ENCODE measurements at places on chromosomes 16 and 17. TPM values are rescaled to one million over a fixed set of nuclear protein-coding genes. Genes with fewer than 3 reads are reported as not detected.
A peak's percentile ranks its signal among the peaks of the same experiment; 100 is the strongest.

DNA sequence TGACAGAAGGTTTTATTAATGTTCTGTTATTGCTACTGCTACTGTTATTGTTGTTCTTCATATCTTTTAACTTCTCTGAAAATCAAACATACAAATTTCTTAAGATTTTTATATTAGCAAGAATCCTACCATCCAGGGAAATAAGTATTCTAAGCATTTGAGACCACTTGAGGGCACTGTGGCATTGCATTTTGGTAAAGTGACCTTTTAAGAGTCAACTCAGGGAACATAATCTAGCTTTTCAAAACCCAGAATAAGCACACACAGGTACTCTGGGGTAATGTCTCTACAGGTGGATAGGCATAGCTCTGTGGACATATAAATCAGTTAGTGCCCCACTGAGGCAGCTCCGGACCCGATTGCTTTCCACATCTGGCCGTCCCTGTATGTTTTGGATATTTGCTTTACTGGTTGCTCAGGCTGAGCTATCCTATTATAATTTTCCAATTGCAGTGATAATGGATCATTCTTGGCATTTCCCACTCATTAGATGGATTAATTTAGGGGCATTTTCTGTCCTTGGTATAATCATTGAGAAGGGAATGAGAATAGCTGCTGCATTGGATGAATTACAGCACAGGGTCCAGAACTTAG is 1425.1 kb upstream of the CDH8 start:
- no peak for DNase-seq

DNA sequence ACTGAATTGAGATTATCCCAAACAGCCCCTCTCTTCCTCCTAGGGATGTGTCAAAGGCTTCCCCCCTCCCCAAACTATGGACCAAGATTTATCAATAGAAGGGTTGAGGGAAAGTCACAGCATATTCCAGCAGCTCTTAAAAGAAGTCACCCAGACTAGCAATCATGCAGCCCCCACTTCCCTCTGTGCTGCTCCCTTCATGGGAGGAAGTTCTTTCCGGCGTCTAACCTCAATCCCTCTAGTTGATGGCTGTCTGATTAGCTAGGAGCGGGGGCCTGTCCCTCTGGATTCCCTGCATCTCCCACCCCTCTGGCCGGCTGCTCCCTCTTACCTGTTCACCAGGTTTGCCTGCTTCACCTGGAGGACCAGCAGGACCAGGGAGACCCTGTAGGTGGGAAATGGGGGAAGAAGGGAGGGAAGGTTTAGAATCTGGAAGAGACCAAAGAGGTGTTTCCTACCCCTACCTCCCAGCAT is 9.2 kb downstream of the COL1A1 start:
- no peak for DNase-seq

DNA sequence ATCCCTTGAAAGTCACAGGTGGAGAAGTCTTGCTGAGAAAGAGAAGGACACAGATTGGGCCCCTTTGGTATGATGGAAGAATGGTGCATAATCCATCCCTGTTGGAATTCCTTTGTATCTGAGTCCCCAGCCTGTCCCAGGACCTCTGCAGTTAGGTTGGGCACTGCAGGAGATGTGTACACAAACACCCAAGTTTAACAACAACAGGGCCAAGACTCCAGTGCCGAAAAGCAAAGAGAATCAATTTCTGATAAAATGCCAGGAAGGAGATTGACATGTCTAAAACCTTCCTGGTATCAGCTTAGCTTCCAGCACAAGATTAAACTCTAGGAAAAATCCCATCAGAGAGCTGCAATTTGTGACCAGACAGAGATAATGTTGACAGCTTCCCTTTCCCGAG is 32.9 kb downstream of the KATNIP start:
- DNase-seq, result no peak

GRCh38 chr16:75486014-75486675 is 9.1 kb downstream of the CHST6 start:
- DNase-seq, result no peak

GRCh38 chr17:64787255-64787920 is 125.3 kb upstream of the SMURF2 start:
- no peak for DNase-seq

GRCh38 chr17:40097931-40098845 is 2.2 kb downstream of the NR1D1 start:
- DNase-seq, result peak; percentile 61

Gene TNFRSF13B
- total RNA-seq, result not detected

DNA sequence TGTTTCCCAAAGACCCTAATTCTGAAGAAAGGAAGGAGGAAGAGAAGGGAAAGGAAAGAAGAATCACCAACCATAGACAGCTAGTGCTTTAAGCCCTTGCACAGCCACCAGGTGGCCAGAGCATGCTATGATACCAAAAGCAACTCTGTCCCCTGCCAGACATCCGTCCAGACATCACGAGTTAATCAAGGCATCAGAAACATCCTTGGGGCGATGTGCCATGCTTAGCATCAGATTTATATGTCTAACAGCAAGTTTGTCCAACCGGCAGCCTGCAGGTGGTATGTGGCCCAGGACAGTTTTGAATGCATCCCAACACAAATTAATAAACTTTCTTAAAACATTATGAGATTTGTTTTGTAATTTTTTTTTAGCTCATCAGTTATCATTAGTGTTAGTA is 2.9 kb upstream of the CRYBA1 start:
- DNase-seq, result no peak

DNA sequence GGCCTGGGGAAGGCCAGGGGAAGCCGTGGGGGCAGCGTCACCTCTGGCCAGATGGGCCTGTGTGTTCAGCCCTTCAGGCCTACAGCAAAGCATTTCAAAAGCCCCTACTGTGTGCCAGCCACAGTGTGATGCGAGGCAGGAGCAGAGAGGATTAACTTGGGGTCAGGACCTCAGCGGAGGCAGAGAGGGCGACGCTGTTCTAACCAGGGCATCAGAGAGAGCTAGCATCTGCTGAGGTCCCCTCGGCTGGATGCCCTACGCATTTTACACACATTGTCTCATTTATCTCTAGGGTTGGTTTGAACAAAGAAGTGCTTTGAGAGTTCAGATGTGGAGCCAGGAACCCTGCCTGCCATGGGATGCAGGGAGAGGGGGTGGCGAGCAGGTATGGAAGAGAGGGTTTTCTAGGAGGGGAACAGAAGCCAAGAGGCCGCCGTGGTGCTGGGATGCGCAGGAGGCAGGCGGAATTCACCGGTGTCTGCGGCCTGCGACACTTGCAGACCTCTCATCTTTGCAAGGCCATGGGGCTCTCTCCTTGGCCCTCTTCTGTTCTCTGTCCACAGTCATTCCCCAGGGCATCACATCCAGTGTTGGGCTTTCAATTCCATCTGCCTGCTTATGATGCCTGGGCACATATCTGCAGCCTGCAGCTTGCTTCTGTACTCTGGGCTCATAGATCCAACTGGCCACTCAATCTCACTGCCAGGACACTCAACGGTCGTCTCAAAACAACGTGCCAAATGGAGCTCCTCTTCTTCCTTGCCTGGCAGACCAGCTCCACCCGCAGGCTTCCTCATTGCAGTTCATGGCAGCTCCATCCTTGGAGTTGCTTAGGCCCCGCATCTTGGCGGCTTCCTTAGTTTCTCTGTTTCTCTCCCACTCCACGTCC is 8.1 kb upstream of the NKD1 start:
- no peak for DNase-seq

Gene HSD17B2
- not detected for total RNA-seq

GRCh38 chr16:49700251-49701064 is 155.5 kb downstream of the ZNF423 start:
- peak; percentile 45 for DNase-seq

- DNase-seq, result no peak
These were observed 79.8 kb downstream of the ZNF778 start for GRCh38 chr16:89297156-89297874.

DNA sequence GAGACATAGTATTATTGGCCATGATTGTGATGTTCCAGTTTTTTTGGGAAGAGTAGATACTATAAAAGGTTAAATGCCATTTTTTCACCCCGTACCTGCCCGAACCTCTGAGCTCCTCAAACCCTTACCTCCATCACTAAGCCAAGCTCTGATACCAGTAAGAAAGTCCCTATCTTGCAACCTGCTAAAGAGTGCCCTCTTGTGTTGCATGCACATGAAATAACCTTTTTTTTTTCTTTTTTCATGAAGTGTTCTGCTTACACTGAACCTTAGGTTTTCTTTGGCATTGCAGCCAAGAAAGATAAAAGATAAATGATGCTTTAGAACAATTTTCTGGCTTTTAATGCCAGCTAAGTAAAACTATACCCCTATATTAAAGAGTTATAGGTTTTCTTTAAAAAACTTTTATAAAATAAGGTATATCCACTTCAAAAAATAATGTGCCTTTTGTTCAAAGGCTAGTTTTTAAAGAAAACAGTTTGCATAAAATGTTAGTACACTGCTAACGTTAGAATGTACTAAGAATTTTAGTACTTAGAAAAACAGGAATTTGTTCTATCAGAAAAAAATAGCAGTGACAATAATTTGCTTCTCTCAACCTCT is 295.3 kb upstream of the PMFBP1 start:
- DNase-seq, result no peak

DNA sequence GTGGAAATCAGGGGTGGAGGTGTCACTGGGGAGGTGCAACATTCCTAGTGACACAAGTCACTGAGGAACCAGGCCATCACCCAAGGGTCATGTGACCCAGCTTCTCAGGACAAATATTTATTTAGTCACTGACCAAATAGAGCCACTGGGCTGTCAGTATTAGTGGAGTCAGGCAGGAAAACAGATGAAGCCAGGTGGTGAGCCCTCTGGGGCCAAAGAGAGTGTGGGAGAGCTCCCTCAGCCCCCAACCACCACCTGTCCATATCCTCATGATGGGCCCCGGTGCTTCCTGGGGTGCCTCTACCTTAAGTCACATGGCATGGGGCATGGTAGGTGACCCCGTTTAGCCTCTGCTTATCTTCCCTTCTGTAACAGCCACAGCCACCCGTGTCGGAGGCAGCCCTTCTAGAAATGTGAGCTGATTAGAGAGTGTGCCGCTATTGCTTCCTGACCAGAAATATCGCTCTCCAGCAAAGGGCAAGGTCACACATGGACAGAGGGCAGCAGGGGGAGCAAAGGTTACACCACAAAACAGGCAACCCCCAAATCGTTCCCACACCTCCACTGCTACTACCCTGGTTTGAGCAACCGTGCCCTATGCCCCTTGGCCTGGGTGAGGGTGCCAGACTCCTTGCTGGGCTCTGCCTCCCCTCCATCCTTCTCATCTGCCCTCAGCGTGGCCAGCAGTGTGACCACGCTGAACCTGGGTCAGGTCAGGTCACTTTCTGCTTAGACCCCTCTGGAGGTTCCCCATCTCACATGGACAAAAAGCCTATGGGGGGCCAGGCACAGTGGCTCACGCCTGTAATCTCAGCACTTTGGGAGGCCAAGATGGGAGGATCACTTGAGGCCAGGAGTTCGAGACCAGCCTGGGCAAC is 8.6 kb upstream of the AKTIP start:
- no peak for DNase-seq

DNA sequence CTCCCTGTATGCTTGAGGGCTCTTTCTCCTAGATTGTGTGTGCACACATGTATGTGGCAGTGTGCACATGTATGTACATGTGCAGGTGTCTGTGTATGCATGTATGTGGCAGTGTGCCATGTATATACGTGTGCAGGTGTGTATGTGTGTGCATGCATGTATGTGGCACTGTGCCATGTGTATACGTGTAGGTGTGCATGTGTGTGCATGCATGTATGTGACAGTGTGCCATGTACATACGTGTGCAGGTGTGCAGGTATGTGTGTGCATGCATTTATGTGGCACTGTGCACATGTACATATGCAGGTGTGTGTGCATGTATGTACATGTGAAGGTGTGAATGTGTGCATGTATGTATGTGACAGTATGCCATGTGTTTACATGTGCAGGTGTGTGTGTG is 43.9 kb upstream of the BHLHA9 start:
- no peak for DNase-seq

Gene MRPL28
- 76.7 TPM for total RNA-seq

GRCh38 chr16:28923231-28923587 is 1.8 kb downstream of the RABEP2 start:
- DNase-seq, result no peak

DNA sequence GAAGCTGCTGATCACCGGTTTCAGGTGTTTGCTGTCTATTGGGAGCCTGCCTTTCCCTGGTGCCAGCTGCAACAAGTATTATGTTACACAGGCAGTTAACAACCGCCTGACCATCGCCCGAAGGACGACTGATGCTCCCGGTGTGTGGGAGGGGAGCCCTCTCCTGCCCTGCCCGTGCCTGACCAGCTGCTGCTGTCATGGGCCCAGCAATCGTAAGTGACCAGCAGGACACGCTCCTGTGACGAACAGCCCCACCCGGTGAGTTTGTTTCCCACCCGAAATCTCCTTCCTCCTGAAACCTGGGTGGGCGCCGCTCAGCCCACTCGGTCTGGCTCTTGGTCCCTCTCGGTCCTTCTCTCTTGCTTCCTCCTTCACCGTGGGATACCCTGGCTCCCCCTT is 17.9 kb upstream of the UBE2I start:
- no peak for DNase-seq

Gene CDRT15L2
- total RNA-seq, result not detected

- DNase-seq, result no peak
These were observed 5.9 kb upstream of the MSLN start for GRCh38 chr16:754656-755055.

GRCh38 chr17:40329839-40330794 is 21.1 kb downstream of the RARA start:
- peak; percentile 80 for DNase-seq

DNA sequence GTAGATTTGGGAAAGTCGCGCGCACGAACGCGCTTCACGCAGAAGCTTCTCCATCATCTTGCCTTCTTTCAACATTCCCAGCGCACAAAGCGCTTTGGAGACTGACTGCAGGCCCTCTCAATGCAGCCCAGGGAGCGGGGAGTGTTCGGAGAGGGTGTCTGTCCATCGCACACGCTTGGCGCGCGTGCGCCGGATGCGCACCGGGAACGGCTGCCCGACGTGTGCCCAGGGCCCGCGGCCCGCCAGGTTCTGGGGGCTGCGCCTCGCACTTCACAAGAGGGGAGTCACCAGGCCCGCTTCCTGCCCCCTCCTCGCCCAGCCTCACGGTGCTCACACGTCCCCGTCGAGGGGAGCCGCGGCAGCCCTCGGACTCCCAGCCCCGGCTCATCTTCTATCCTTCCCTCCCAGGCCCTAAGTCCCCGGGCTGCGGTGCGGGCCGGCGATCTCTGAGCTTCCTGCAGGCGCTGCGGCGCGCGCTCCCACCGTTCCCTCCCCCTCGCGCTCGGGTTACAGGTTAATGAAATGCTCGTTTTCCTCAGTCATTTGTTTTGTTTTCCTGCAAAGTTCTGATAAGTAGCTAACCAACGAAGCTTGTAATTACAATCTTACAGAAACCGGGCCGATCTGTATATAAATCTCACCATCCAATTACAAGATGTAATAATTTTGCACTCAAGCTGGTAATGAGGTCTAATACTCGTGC is 2.8 kb upstream of the IRX3 start:
- DNase-seq, result no peak

Gene TEX19
- total RNA-seq, result not detected

Gene CHD9NB
- 0.66 TPM for total RNA-seq
